ENCODE measurements at places on chromosomes 16 and 17.

DNA sequence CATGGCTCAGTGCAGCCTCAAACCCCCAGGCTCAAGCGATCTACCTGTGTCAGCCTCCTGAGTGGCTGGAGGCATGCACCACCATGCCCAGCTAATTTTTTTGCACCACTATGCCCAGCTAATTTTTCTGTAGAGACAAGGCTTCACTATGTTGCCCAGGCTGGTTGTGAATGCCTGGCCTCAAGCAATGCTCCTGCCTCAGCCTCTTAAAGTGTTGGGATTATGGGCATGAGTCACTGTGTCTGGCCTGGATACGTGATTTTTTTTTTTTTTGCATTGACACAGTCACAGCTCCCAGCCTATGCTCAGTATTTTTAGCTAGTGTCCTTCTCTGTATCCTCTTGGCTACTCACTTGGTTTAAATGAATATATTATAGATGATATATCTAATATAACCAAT, 377.0 kb upstream of the TNRC6C start:
- no peak for DNase-seq

DNA sequence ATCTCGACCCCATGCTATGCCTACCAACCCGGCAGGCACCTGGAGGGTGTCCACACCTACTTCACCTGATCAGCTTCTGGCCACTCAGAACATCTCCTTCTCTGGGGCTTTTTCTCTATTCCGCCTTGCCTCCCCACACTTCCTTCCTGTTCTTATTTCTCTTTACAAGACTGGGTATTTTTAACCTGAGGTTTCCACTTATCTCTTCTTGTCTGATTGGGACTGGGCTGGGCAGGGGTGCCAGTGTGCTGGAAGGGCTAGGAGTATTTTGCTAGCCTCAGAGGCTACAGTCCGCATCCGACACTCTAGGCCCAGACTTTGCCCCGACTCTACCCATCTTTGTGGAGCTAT, 26.2 kb upstream of the ZNF652 start:
- no peak for DNase-seq

DNA sequence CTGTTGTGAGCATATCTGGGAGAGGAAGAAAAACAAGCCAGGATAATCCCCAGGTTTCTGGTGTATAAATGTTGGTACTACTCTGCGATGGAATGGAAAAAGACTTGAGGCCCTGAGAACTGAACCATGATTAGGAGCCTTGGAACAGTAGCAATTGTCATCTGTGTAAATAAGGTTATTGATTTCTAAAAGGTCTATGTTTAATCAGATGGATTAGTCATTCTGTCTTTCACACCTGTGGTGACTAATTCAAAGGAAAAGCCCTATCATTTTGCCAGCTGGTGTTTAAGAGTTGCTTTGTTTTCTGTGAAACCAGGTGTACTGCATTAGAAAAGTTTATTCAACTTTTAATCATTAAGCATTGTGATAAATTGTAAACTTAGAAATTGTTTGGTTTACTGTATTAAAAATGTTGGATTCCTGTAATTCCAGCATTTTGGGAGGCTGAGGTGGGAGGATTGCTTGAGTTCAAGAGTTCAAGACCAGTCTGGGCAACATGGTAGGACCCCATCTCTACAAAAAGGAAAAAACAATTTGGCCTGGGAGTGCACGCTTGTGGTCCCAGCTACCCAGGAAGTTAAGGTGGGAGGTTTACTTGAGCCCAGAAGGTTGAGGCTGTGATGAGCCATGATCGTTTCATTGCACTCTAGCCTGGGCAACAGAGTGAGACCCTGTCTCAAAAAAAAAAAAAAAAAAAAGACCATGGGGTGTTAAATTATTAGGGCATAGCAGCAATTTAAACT, 29.0 kb upstream of the KPNB1 start:
- no peak for DNase-seq

- DNase-seq: peak; percentile 69
These were observed at the start of gene TTLL6 for GRCh38 chr17:48816774-48817590. Gene TTLL6 (minus strand): TSS chr17:48817229. CDS start chr17:48817072, 157 bp downstream.

- DNase-seq: no peak
These were observed 77.0 kb upstream of the ZNF423 start for GRCh38 chr16:49932946-49933345.

DNA sequence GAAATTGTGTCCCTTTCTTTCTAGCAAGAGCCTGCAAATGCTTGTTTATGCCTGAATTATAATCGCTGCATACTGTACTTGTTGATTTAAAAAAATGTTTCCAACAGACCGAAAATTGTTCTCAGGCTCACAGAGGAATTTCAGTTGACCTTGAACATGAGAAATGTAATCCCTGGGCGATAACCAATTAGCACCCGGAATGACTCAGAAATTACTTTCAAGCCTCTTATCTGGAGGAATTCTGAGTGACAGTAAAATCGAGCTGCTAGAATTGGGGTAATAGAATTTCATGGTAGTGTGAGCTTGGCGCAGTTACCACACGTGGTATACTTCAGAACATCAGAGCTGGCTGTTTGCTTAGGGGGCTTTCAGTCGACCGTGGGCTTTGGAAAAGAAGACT, 139.1 kb upstream of the CACNG3 start:
- DNase-seq: no peak

GRCh38 chr16:85750827-85751697, at the start of gene C16orf74:
Gene C16orf74 (minus strand): TSS chr16:85751096. CDS start chr16:85735217, 15,879 bp downstream.
- no peak for DNase-seq

DNA sequence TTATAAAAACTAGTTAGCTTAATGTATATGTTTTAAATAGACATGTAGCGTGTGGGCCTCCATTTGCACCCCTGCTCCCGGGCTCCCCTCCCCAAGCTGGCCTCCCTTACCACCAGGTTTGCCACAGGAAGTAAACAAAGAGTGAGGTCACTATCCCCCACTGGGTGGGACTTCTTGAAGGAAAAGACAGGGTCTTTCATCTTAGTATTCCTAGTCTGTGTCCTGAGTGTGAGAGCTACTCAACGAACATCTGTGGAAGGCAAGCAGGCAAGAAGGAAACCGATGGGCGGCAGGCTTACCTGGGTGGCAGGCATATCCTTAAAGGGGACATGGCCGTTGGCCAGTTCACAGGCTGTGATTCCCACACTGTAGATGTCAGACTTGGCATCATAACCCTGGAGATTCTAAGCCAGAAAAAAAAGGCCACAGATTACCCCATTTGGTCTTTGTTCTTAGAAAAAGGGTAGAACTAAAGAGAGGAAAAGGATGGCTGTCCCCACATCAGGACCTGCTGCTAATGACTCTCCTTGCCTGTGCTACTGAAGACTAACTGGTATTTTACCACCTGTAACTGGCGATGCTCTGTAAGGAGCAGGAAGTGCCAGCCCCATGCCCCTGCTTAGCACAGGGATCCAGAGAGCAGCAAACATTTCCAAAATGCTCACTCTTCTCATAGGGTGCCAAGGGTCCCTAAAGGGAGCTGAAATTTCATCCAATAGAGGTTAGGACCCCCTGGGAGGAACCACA, 6.6 kb upstream of the LIMD2 start:
- no peak for DNase-seq

DNA sequence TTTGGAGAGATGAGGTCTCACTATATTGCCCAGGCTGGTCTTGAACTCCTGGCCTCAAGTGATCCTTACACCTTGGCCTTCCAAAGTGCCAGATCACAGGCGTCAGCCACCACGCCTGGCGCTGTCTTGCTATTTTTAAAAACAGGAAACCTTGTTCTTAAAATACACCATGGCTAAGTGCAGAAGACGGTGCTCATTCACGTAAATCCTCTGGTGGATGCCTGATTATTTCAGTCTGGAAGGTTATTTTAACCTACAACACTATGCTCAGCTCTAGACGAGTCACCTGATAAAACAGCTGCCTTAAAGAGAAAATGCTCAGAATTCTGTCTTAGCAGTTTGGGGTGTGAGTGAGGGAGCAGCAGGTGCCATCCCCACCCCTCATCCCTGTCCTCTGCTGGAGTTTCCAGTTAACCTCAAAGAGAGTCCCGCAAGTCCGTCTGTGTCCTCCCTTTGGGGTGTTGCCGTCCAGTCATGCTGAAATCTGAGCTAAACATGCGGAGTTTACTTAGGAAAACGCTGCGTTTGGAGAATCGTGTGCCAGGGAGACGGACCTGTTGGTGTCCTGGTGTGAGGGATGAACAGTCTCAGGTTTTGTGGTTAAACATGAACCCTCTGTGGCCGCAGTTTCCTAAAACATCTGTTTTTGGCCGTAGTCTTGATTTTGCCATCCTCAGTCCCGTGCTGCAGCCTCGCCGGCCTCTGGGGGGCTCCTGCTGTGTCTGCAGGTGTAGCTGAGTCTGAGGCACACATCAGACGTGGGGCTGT, 17.1 kb downstream of the SPG7 start:
- DNase-seq: no peak

GRCh38 chr16:12535535-12536411, 267.9 kb downstream of the CPPED1 start:
- DNase-seq: no peak

GRCh38 chr17:14316126-14316832, 15.4 kb downstream of the HS3ST3B1 start:
- DNase-seq: no peak

DNA sequence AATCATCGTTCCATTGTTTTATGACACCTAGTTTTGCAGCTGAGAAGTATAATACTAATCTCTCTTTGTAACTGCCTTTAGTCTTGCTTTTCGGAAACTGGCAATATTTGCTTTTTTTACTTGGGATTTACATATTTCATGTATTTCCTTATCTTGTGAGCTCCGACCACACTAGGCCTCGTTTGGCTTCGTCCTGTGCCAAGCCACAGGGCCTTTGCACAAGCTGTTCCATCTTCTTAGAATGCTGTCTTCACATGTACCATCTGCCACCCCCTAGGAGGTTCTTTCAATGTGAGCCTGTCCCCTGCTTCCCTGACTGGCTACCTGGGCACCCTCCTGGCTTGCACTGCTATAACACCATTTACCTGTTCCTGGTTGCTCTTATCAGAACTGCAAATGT, 77.2 kb downstream of the SHISA6 start:
- no peak for DNase-seq

GRCh38 chr17:42116705-42117396, 4.3 kb downstream of the KAT2A start:
- peak; percentile 23 for DNase-seq

- no peak for DNase-seq
These were observed 79.5 kb upstream of the DNAJA2 start for GRCh38 chr16:47052666-47053640.

GRCh38 chr17:42359133-42359532, 29.1 kb downstream of the STAT3 start:
- DNase-seq: no peak

GRCh38 chr16:78034530-78034929, 12.2 kb downstream of the CLEC3A start:
- DNase-seq: no peak

DNA sequence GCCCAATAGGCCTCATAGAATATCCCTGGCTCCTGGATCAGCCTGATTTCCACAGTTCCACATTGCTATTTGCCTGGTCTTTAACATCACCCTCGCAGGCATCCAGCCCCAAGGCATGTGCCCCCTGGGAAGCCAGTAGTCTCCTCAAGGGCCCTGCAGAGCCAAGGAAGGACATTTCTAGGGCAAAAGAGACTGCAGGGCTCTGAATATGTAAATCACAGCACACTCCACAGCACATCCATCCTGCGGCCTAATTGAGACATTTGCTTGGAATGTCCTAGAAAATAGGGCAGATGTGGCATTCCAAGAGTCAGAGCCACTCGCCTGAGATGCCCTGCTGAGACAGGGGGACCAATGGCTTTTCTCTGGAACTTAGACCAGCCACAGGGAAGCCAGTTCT, 11.4 kb upstream of the C16orf78 start:
- no peak for DNase-seq

DNA sequence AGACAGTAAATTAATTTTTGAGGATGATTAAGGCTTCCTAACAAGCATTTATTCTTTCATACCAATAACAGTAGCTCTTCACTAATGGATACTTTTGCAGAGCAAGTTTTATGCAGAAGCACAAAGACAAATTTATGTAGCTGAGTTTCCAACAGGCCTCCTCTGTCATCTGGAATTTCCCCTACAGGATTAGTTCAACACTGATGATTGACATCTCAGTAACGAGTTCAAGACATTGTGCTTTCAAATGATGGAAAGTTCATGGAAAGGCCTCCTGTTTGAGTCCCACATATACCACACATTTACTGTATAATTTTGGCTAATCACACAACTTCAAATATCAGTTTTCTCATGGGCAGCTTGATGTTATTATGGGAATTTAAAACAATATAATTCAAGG, 40.6 kb downstream of the ABCA10 start:
- DNase-seq: no peak

DNA sequence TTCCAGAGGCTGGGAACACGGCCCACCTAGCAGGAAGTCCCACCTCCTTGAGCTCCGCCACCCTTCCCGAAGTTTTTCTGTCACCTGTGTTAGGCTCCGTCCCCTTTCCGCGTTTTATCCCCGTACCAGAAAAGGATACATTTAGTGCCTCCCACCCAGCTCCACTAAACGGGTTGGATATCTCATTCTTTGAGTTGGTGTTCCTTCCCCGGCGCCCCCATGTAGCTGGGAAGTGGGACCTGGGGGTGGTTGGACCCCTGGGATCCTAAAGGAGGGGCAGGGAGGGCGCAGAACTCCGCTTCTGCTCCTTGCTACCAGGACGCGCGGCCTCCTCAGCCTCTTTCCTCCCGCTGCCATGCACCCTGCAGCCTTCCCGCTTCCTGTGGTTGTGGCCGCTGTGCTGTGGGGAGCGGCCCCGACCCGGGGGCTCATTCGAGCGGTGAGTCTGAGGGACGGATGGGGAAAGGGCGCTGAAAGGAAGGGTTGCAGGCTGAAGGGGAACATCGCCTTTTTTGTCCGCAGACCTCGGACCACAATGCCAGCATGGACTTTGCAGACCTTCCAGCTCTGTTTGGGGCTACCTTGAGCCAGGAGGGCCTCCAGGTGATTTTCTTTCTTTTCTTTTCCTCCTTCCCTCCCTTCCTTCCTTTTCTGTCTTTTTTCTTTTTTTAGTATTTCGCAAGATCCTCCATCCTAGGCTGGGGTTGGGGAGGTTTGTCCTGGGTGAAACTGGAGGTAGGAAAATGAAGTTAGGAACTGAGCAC, 669 bp downstream of the RNF167 start:
- no peak for DNase-seq

DNA sequence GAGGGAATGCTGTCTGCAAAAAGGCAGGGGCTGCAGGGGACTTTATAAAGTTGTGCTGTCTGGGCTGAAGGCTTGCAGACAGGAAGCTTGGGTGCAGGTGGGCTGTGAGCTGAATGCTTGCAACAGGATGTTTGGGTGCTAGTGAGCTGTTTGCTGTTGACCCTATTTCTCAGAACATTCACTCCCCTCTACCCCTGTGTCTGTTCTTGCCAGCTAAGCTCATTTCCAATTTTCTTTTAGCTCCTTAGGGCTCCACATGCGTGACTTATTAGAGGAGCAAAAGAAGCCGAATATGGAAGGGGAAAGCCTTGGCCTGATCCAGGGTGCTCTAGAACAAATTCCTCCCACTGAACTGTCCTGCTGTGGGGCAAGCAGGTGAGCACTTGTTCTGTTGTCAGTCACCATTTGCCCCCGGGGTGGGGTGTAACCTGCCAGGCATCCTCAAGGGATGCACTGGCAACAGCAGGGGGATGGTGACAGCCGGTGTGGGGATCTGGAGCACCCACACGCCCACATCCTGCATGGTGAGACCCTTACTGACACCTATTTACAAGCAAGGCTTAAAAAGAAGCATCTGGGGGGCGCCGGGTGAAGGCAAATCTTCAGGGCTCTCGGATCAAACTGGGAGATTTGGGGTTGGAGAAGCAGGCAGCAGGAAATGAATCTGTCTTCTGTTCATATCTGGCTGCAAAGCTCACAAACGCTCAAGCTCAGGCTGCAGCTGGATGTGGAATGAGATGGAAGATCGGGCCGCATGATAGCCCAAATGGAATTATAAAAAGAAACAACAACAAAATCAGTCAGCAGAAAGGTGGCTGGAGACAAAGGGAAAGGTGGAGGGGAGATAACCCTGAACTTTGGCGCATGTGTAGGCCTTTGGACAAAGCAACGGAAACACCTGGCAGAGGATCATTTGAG, 21.1 kb upstream of the NUP93 start:
- no peak for DNase-seq
